ENCODE measurements at places on chromosomes 5 and 9.

- no peak for DNase-seq
Measured at GRCh38 chr5:80185095-80185494, 70.8 kb downstream of the SERINC5 start.

DNA sequence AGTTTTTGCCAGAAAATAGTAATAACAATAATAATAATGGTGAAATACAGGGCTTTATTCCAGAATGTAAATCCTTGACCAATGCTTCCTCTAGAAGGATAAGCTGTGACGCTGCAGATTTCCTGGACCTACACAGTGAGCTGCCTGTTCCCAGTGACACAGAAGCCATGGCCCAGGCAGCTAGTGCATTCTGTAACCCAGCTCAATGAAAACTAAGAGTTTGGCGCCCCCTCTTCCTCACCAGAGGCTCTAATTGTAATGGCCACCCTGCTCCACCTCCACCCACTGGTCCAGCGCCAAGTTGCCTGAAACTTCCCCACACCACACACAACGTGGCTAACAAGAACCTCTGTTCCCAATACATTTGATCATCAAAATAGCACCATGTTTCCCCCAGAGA lies 248.1 kb downstream of the CETN3 start:
- DNase-seq, result no peak

GRCh38 chr5:6714226-6715041 lies 1.2 kb downstream of the TENT4A start:
- DNase-seq, result peak; percentile 57

DNA sequence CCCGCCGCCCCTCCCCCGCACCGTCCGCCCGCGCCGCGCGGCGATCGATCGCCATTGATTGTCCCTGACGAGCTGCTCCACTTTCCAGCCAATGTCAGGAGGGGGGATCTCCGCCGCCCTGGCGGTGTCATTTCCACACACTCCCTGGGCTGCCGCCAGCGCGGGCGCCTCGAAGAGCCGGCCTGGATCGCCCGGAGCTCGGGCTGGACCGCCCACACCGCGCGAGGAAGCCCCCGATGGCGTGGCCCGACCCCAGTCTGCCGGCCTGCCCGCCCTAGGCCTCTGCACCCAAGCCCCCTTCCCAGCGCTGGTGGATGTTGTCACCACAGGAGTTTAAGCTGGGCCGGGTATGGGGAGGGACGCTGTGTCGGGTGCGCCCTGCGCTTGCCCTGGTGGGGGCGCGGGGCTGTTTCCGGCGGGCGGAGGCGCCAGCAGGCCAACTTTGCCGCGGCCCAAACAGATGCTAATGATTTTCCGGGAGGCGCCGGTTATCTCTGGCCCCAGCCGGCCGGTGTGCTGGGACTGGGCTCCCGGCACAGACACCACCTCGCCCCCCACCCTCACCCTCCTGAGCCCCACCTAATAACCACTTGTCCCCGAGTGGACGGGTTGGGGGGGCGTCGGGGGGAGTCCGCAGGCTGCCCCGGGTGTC lies 10.6 kb upstream of the CXXC5 start:
- peak; percentile 74 for DNase-seq

DNA sequence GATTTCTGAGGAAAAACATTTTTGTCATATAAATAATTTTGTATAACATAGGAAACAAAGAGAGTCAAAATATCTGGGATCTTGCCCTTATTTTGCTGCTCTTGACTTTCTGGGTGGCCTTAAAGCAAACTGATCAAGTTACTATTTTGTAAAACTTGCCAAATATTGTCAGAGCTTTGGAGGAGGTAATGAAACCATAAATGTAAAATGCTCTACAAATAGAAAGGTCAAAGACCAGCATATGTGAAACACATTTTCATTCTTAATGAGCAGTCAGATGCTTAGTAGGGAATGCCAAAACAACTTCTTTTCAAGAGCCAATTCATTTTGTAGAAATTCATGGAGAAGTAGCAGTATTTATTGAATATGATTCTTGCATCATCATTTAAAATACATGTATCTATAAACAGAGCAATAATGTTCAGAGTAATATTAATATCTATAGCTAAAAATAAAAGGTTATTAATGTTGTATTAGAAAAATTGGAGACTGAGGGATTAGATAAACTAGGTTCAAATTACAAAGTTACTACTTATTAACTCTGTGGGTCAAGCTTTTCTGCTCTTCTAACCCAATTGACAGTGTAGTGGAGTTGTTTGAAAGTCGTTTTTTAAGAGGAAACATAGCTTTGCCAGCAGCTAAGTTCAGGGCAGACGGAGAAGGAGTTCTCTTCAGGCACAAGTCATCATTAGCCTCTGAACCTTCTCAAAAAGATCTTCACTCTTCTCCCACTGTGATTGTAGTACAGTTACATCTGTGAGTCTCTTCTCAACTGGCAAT lies 2053.1 kb downstream of the EFNA5 start:
- no peak for DNase-seq

DNA sequence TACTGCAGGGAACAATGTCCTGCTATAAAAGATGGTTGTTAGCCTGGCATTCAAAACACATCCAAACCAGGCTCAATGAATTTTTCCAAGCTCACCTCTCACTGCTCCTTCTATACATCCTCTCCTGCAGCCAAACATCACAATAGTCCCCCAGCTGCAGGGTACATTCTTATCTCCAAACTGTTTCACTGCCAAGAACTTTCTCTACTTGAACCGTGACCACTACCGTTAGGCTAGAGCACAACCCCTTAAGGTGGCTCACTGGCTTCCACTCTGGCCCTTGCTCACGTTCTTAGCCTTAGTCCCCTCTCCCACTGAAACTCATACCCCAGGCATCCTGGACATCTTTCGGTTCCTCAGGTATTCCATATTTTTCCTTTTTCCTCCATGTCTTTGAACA lies 29.0 kb upstream of the ANXA6 start:
- DNase-seq, result no peak

GRCh38 chr5:126395605-126396004 lies 27.6 kb upstream of the GRAMD2B start:
- no peak for DNase-seq

- DNase-seq, result peak; percentile 2
Measured at GRCh38 chr9:78695519-78695918, 398.6 kb downstream of the PSAT1 start.

DNA sequence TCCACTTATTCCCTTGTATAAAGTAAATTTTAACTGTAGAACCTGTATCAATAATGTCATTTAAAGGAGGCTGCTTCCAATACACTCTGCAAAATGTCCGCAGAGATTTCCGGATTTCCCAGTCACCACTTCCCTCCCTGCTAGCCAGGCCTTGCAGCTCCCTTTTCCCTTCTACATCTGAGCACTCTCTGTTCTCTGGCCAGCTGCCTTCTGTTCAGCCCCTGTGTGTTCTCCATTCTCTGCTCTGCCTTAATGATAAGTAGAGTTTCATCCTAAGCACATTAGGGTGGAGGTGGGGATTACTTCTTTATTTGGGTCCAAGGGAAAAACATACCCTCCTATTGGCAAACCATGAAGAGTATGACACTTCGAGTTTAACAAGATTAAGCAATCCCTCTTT lies 719.6 kb upstream of the WWC1 start:
- DNase-seq, result no peak

GRCh38 chr5:159216454-159216853 lies 7.1 kb upstream of the RNF145 start:
- DNase-seq, result no peak
